Lower lobe of right lung (tissue), 2 donors: ENCODE measurements at places on chromosomes 4 and X.

DNA sequence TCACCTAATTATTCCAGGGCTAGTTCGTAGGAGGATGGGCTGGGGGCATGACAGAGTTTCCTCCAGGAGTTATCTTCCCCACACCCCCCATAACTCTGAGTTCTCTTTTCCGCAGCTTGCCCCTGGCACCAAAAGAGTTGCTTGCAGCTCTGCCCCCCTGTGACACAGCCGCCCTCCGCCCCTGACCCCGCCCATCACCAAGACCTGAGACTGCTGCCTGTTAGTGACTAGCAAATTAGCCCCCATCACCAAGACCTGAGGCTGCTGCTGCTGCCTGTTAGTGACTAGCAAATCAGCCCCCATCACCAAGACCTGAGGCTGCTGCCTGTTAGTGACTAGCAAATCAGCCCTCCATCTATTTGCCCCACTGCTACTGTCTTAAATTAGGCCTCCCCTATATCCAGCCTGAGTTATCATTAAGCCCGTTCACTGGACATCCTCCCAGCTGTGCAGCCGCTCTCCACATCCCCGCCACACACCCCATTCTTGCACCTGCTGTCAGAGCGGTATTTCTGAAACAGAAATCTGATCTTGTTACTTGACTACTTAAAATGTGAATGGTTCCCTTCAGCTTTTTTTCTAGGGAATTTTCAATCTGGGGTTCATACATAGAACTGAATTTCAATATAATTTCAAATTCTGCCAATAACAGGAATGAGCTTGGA lies 1.5 kb upstream of the PAPSS1 start:
- no peak for DNase-seq

- DNase-seq: no peak
These were observed 125.1 kb upstream of the PSAPL1 start for GRCh38 chr4:7559741-7560395.

DNA sequence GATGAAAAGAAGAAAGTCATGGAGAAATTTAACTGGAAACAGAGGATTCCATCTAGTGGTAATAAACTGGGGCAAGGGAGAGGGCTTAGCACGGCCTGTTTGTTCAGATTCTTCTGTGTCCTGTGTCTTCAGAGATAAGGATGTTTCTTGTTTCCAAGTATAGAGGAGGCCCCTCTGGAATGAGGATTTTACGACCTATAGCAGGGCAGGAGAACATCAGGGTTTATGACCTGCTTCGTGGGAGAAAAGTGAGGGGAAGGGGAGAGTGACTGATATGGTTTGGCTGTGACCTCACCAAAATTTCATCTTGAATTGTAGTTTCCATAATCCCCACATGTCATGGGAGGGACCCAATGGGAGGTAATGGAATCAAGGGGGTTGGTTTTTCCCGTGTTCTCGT lies 93.0 kb upstream of the LDB2 start:
- DNase-seq: no peak

- DNase-seq: no peak
These were observed 2.2 kb upstream of the MGARP start for GRCh38 chr4:139282065-139282720.
